ENCODE measurements at places on chromosomes 11 and 22. TPM values are rescaled to one million over a fixed set of nuclear protein-coding genes. Genes with fewer than 3 reads are reported as not detected.

Gene JAML
- total RNA-seq = not detected

Gene PANX3
- not detected for total RNA-seq

Gene GP1BB
- total RNA-seq = 2.6 TPM

Gene LRRC4C
- total RNA-seq = not detected

Gene APOBEC3H
- total RNA-seq = not detected

Gene TRIM3
- 21.6 TPM for total RNA-seq

Gene SLC17A6
- not detected for total RNA-seq

Gene KCNQ1OT1
- total RNA-seq = 0.79 TPM

Gene MMP7
- 10.0 TPM for total RNA-seq

Gene ZNF215
- total RNA-seq = 0.79 TPM

Gene SOX6
- total RNA-seq = under 0.01 TPM

Gene NAALAD2
- 0.22 TPM for total RNA-seq

Gene SF1
- total RNA-seq = 43.6 TPM

Gene LMO1
- not detected for total RNA-seq

Gene MUC5AC
- not detected for total RNA-seq

Gene SCT
- total RNA-seq = not detected

Gene PLXNB2
- total RNA-seq = 55.2 TPM

Gene OR2D2
- total RNA-seq = not detected

Gene TMEM191B
- not detected for total RNA-seq

Gene CDON
- 0.65 TPM for total RNA-seq

Gene CD3E
- total RNA-seq = not detected

Gene SBF1
- 35.3 TPM for total RNA-seq

Gene C1QTNF4
- total RNA-seq = 0.40 TPM

Gene IL18
- not detected for total RNA-seq

Gene OR4D6
- total RNA-seq = not detected

Gene TRIM48
- total RNA-seq = not detected

Gene MS4A2
- total RNA-seq = not detected

Gene CADM1
- total RNA-seq = 0.40 TPM

Gene EHF
- not detected for total RNA-seq

Measured in lung microvascular endothelial cell (primary cell).